Body of pancreas (tissue), 4 donors: ENCODE measurements at places on chromosomes 2 and 18.

- no peaks in the 10 kb centered on the region for H3K27me3 ChIP-seq
- no peak overlapping the region for H3K4me3 ChIP-seq
- DNase-seq: no peak
- H3K27ac ChIP-seq: no peak overlapping the region
- H3K36me3 ChIP-seq: no peaks in the 10 kb centered on the region
Observed at GRCh38 chr18:52275817-52276216, 64.2 kb upstream of the DCC start.

- H3K27me3 ChIP-seq: no peaks in the 10 kb centered on the region
- H3K27ac ChIP-seq: no peak overlapping the region
- no peak overlapping the region for H3K4me3 ChIP-seq
- no peak for DNase-seq
- no peaks in the 10 kb centered on the region for H3K4me1 ChIP-seq
Observed at GRCh38 chr2:65443509-65444186, 11.2 kb upstream of the SPRED2 start.

DNA sequence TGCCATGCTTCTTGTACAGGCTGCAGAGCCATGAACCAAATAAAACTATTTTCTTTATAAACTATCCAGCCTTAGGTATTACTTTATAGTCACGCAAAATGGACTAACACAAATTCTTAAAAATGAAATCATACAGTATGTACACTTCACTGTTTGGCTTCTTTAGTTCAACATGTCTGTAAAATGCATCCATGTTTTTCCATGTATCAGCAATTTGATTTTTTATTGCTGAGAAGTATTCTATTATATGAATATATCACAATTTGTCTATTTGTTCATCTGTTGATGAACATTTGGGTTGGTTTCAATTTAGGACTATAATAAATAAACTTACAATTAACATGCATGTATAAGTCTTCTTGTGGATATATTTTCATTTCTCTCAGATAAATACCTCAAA is 182.1 kb downstream of the SCG2 start:
- H3K27me3 ChIP-seq: no peaks in the 10 kb centered on the region
- no peak overlapping the region for H3K4me3 ChIP-seq
- no peaks in the 10 kb centered on the region for H3K36me3 ChIP-seq
- no peak for DNase-seq
- no peak overlapping the region for H3K27ac ChIP-seq

DNA sequence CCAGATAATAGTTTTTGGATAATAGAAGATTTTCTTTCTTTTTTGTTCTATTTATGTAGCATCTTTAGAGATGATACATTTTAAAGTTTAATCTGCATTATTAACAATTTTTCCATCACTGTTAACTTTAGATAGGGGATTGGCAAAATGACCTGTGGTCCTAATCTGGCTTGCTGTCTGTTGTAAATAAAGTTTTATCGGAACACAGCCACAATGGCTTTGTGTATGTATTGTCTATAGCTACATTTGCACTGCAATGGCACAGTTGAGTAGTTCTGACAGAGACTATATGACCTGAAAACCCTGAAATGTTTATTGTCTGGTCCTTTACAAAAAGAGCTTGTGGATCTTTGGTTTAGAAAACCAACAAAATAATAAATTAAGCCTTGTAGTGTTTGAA is 97.0 kb upstream of the CERS6 start:
- no peak overlapping the region for H3K4me3 ChIP-seq
- peaks cover 5% of the 10 kb centered on the region for H3K4me1 ChIP-seq
- H3K27ac ChIP-seq: no peak overlapping the region
- no peaks in the 10 kb centered on the region for H3K36me3 ChIP-seq

DNA sequence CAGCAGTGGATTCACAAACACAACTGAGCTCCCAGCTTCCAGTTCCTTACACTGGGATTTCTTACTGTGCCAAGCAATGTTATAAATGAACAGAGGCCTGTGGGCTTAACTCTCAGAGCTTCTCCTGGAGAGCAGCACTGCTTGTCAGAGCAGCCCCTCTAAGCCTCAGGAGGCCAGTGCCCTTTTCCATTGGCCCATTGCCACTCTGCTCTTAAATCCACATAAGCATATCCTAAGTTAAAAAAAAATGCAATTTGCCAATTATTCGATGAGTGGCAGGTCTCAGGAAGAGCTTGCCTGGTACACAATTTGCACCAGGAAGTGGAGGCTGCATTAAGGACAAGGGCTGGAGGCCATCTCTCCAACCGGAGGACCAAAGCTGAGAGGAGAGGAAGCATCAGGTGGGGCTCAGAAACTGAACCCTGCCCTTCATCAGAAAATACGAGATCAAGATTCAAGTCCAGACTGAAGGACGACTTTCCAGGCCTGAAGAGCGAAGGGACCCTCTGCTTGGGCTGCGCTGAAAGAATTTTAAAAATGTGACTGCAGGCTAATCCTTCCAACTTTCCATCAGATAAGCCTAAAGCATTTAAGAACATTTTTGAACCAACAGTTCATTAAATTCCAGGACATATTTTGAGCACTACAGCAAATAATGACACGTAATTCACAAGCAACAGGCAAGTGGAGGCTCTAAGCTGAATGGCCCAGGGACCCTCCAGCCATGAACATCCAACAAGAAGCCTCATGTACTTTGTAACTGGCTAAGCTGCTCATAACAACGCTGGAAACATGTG is 28.4 kb upstream of the PXDN start:
- H3K4me3 ChIP-seq: no peak overlapping the region
- no peaks in the 10 kb centered on the region for H3K27me3 ChIP-seq
- no peak for DNase-seq
- H3K27ac ChIP-seq: no peak overlapping the region
- H3K4me1 ChIP-seq: no peaks in the 10 kb centered on the region

- no peak overlapping the region for H3K4me3 ChIP-seq
- no peaks in the 10 kb centered on the region for H3K4me1 ChIP-seq
- no peaks in the 10 kb centered on the region for H3K27me3 ChIP-seq
- no peak overlapping the region for H3K27ac ChIP-seq
Observed at GRCh38 chr2:162245781-162246180, 2.5 kb upstream of the FAP start.

- H3K27me3 ChIP-seq: no peaks in the 10 kb centered on the region
- H3K36me3 ChIP-seq: no peaks in the 10 kb centered on the region
- H3K4me3 ChIP-seq: no peak overlapping the region
- H3K27ac ChIP-seq: no peak overlapping the region
Observed at GRCh38 chr2:31161637-31162036, 23.4 kb upstream of the GALNT14 start.

DNA sequence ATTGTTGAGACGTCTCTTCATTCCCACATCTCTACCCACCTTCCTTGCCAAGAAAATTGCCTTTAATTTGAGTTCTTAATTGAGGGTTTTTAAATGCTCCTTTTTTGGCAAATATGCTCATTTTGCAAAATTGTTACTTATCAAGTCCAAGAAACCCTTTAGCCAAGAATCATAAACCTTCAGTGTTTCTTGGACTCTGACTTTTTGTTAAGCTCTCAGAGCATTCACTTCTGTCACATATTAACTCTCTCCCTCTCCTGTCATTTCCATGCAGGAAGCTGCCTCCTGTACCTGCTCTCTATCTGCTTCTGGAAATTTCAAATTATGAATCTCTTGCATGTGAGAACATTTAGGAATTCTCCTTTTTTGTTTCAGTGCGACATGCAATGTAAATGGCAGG is 100.0 kb upstream of the PIEZO2 start:
- H3K27me3 ChIP-seq: no peaks in the 10 kb centered on the region
- H3K36me3 ChIP-seq: no peaks in the 10 kb centered on the region
- no peaks in the 10 kb centered on the region for H3K4me1 ChIP-seq
- H3K27ac ChIP-seq: no peak overlapping the region

GRCh38 chr2:47844162-47844561 is 61.2 kb downstream of the MSH6 start:
- no peaks in the 10 kb centered on the region for H3K27me3 ChIP-seq
- H3K27ac ChIP-seq: no peak overlapping the region
- DNase-seq: no peak
- H3K36me3 ChIP-seq: no peaks in the 10 kb centered on the region
- H3K4me1 ChIP-seq: no peaks in the 10 kb centered on the region

DNA sequence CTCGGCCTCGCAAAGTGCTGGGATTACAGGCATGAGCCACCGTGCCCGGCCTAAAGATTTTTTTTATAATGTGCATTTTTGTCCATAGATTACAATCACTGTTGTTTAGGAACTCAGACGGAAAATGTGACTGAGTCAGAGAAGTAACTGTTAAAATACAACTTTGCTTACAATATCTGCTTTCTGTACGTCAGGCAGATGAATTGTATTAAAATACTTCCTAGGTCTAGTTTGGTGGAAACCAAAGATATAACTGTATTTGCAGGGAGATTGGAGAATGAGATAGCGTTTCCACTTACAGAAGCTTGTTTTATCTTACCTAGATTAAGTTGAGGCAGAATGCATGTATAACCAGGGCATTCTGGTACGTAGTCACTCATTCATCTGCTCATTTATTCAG is 36.7 kb downstream of the ASAP2 start:
- H3K27me3 ChIP-seq: no peaks in the 10 kb centered on the region
- DNase-seq: no peak
- H3K36me3 ChIP-seq: no peaks in the 10 kb centered on the region
- no peak overlapping the region for H3K27ac ChIP-seq
- H3K4me3 ChIP-seq: no peak overlapping the region

- H3K36me3 ChIP-seq: no peaks in the 10 kb centered on the region
- H3K27ac ChIP-seq: no peak overlapping the region
- H3K27me3 ChIP-seq: no peaks in the 10 kb centered on the region
- no peaks in the 10 kb centered on the region for H3K4me1 ChIP-seq
- no peak overlapping the region for H3K4me3 ChIP-seq
- no peak for DNase-seq
Observed at GRCh38 chr2:241943209-241943850, 73.8 kb downstream of the RTP5 start.
